ENCODE measurements at places on chromosomes 6 and 20. TPM values are rescaled to one million over a fixed set of nuclear protein-coding genes. Genes with fewer than 3 reads are reported as not detected.

Gene AGPAT4
- total RNA-seq = 3.8 TPM

- H3K27ac ChIP-seq = no peak overlapping the region
- peaks cover 12% of the 10 kb centered on the region for H3K27me3 ChIP-seq
- H3K36me3 ChIP-seq = no peaks in the 10 kb centered on the region
- H3K4me3 ChIP-seq = no peak overlapping the region
- H3K4me1 ChIP-seq = no peaks in the 10 kb centered on the region
Observed at GRCh38 chr20:45257711-45258110, 3.3 kb upstream of the SLPI start.

Gene SOX18
- total RNA-seq = not detected

- H3K27me3 ChIP-seq = no peaks in the 10 kb centered on the region
- H3K4me1 ChIP-seq = no peaks in the 10 kb centered on the region
- H3K27ac ChIP-seq = no peak overlapping the region
- no peak for DNase-seq
- no peaks in the 10 kb centered on the region for H3K36me3 ChIP-seq
Observed at GRCh38 chr6:98380589-98380988, 453.8 kb upstream of the POU3F2 start.

DNA sequence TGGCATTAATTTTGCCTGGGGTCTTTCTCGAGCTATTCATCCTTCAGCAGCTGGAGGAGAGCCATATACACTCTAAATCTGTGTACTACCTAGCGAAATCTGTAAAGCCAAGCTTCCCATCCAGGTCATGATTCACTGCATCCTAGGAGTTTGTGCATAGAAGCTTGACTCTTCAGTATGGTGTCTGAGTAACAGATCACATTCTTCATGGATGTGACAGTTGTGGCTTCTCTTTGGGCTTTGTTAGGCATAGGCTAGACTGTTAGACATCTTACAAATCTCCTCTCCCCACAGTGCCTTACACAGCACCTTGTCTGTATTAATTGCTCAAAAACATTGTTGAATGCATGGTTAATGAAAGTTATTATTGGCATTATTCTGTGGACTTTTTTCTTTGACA is 177.0 kb downstream of the EYA4 start:
- H3K27ac ChIP-seq = no peak overlapping the region
- no peaks in the 10 kb centered on the region for H3K36me3 ChIP-seq
- no peaks in the 10 kb centered on the region for H3K27me3 ChIP-seq
- H3K4me1 ChIP-seq = no peaks in the 10 kb centered on the region
- H3K4me3 ChIP-seq = no peak overlapping the region

Gene ADGRF1
- total RNA-seq = not detected

Gene XKR7
- total RNA-seq = not detected

All from IMR-90 (cell line).